ENCODE measurements at places on chromosomes 1 and 21. TPM values are rescaled to one million over a fixed set of nuclear protein-coding genes. Genes with fewer than 3 reads are reported as not detected.

- DNase-seq: no peak
These were observed 314.3 kb downstream of the HHIPL2 start for GRCh38 chr1:222233444-222234158.

- DNase-seq: no peak
These were observed 32.1 kb downstream of the OVAAL start for GRCh38 chr1:180590889-180591288.

DNA sequence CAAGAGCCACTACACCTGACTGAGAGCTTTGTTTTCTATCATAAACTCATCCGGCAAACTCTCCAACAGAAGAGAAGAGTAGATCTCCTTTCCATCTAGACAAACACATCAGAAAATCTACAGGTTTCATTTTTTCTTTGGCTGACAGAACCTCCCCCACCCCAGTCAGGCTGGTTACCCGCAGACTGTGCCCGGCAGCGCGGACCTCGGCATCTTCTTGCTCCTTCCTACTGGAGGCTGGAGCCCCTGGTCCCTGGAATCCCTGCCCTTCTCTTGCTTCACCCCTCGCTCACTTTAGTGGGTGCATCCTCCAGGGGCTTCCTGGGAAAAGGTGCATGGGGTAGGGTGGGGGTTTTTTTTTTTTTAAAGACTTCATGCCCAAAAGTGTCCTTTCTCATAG lies 23.0 kb downstream of the NCMAP start:
- DNase-seq: no peak

The DHX9 gene
- polyA plus RNA-seq: 218 TPM

The ATP6V1G3 gene
- polyA plus RNA-seq: not detected

GRCh38 chr1:221100611-221101010 lies 221.4 kb downstream of the HLX start:
- DNase-seq: no peak

DNA sequence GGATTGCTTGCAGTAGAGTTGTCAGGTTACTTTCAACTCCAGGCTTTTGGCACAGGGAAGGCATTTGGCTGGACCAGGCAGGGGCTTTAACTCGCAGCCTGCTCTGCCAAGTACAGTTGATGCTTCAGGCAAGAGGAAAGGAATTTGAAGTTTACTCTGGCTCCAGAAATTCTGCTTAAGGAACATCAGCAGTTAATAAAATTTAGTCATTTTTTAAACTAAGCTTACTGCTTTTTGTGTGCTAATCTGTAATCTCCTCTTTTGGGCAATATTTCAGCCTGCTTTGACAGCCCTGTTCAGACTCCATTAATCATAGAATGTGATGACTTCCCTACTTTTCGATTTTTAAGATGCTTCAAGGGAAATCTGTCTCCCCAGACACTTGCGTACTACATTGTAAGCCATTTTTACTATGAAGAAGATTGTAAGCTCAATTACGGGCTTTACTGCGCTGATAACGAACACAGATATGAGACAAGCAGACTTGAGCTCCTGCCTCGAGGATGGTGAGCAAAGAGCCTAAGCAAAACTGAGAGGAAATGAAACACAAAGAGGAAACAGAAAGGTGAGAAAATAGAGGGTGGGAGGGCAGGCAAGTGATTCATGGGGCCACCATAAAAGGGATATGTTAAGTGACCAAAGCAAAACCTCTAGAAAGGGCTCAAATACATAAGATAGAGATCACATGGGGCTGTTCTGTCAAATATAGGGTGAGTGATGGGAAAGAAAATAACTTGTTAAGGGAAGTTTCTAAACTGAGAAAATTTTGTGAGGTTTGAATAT lies 76.6 kb upstream of the VAV3 start:
- no peak for DNase-seq

- no peak for DNase-seq
These were observed 102.5 kb downstream of the TRABD2B start for GRCh38 chr1:47894410-47895278.

GRCh38 chr1:83632906-83633305 lies 366.0 kb downstream of the TTLL7 start:
- no peak for DNase-seq

DNA sequence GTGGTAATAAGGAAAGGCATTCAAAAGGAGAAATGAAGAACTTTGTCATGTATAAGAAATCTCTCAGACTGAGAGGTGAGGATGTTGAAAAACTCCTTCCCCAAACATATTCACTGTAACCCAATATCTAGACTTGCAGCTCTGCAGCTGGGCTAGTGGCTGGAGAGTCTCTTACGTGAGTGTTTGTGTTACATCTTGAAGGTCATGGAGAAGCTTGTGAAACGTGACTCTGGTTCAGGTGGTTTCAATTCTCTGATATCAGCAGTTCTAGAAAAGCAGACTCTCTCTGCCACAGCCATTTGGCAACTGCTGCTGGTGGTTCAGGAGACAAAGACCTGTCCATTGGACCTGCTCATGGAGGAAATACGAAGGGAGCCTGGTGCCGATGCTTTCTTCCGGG lies 55.0 kb upstream of the EPHA8 start:
- no peak for DNase-seq

DNA sequence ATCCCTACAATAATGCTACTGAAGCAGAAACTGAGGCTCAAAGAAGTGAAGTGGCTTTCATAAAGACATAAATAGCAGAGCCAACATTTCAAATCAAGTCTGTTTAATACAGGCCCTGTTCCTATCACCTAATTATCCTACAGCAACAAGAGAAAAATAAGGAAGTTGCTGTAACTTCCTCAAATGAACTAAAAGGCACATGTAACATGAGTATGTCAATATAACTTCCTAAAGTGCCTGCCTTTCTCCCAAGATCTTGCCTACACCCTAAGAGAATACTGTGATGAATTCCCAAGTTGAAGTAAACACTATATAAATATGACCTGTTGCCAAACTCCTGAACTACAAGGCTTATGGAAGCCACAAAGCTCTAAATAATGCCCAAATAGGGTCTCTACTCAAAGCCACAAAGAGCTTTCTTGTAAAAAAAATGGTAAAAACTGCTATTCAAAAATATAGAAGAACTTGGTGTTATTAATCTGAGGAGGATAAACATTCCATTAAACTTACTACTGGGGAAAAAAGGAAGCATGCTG lies 8.6 kb downstream of the BEND5 start:
- DNase-seq: peak; percentile 29

The SAMD13 gene
- 9.0 TPM for polyA plus RNA-seq

DNA sequence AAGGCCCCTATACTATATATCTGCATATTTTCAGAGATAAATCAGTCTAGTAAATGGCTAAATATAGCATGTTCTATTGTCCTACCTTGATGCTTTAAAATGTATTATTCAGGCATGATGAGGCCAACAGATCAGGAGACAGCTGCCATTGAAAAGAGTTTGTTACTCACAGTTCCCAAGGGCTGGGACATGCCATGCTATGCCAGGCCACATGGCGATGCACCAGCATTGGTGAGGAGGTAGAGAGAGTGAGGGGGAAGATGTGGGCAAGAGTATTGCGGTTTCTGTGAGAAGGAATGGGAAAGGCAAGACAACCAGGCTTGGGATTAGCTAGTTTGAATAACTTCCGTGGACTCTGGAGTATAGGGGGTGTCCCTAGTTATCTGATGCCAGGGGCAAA lies 316.5 kb downstream of the DISC1 start:
- DNase-seq: no peak

- no peak for DNase-seq
These were observed 307.0 kb upstream of the PRMT6 start for GRCh38 chr1:106749491-106749890.

The CD160 gene
- 2.8 TPM for polyA plus RNA-seq

- no peak for DNase-seq
These were observed 145.2 kb downstream of the ADSS2 start for GRCh38 chr1:244306544-244306943.

The GJA8 gene
- polyA plus RNA-seq: not detected

GRCh38 chr1:7690496-7691182 lies 80.5 kb upstream of the VAMP3 start:
- no peak for DNase-seq

The KTI12 gene
- polyA plus RNA-seq: 4.4 TPM

DNA sequence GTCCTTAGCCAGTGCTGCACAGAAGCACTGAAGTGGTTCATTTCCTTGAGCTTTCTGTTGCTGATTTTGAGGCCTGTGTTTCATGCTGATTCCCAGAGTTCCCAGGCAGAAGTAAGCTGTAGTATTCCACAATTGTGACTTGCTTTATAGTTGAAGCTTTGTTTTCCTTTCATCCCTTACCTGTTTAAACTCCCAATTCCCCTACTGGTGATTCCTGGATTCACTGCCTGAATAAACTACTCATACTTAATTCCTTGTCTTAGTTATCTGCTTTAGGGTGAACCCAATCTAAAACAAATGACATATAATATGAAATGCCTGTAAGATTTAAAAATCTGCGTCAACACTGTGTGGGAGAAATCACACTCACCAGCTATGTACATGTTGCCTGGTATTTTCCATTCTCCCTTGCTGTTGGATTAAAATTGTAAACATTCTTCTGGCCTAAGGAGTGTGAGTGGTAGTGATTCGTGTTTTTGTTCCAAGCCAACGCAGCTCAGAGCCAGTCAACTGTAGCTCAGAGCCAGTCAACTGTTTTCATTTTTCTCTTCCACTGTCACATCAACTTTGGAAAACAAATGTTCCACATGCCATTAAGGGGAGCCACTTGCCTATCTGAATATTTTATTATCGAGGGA lies 879.4 kb downstream of the MRPL39 start:
- DNase-seq: no peak

GRCh38 chr1:247216261-247216660 lies 39.6 kb upstream of the VN1R5 start:
- DNase-seq: no peak
